Smooth muscle cell of the pulmonary artery (primary cell): ENCODE measurements at places on chromosomes 11 and 22. TPM values are rescaled to one million over a fixed set of nuclear protein-coding genes. Genes with fewer than 3 reads are reported as not detected.

The KRTAP5-9 gene
- total RNA-seq: not detected in 2 replicates

The PATE2 gene
- total RNA-seq: 0.20 TPM in 1 of 2 replicates, not detected in the other

The HNRNPUL2 gene
- total RNA-seq: 13.3 and 15.4 TPM in 2 replicates

The SYCE3 gene
- total RNA-seq: not detected in 2 replicates

The SEC14L2 gene
- 12.7 and 15.9 TPM in 2 replicates for total RNA-seq

The PLAAT2 gene
- total RNA-seq: not detected in 2 replicates

The PLAAT5 gene
- total RNA-seq: 0.23 TPM in 1 of 2 replicates, not detected in the other

The ANO3 gene
- 4.5 and 7.7 TPM in 2 replicates for total RNA-seq

The PRG2 gene
- 0.26 and 0.73 TPM in 2 replicates for total RNA-seq

The UQCC3 gene
- 6.6 and 7.5 TPM in 2 replicates for total RNA-seq

The ANKK1 gene
- 0.07 TPM in 1 of 2 replicates, not detected in the other for total RNA-seq

The RTN4R gene
- 0.52 and 0.76 TPM in 2 replicates for total RNA-seq

The SLC37A2 gene
- total RNA-seq: 0.13 and 1.7 TPM in 2 replicates
